ENCODE measurements at places on chromosomes 3 and 15.

- DNase-seq, result no peak
Observed at GRCh38 chr3:60760145-60760544, 491.1 kb downstream of the FHIT start.

DNA sequence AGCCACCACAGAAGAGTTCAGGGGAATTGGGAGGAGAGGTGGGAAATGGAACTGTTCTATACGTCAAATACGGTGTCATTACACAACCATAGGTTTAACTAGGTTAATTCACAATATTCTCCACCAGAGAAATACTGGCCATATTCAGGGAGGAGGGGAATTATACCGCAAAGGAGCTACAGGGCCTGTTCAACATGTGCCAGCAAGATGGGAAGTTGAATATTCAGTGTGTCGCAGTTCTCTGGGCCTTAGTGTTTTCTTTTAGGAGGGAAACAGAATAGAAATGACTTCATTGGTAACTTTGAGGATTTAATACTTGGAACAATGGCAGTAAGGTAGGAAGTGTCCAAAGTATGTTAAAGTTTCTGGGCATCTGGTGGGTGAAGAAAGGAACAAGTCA lies 18.0 kb upstream of the FBXW12 start:
- no peak for DNase-seq

- no peak for DNase-seq
Observed at GRCh38 chr3:5806192-5806591, 618.7 kb downstream of the EDEM1 start.

DNA sequence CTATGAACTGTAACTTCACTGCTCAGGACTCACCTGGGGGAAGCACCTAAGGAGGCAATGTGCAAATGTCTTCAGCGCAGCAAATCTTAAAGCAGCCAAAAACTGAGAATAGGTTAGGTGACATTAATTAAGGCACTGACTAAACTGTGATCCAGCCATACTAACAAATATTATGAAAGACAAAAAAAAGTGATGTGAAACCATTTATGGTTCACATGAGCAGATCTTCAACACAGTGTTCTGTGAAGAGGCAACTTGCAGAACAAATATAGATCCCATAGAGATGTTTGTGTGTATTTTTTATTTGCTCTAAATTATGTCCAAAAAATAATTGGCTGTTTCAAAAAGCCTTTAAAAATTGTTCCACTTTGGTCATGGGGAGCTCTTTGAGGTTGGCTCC lies 24.1 kb upstream of the MITF start:
- DNase-seq, result no peak

- no peak for DNase-seq
Observed at GRCh38 chr15:75030023-75030413, 6.6 kb downstream of the PPCDC start.

Data from CD4-positive, alpha-beta T cell treated with Interleukin-1 beta for 1 hour (primary cell).